ENCODE measurements at places on chromosomes 13 and 19.

GRCh38 chr19:28614634-28615545 lies 598.1 kb downstream of the UQCRFS1 start:
- DNase-seq, result no peak

DNA sequence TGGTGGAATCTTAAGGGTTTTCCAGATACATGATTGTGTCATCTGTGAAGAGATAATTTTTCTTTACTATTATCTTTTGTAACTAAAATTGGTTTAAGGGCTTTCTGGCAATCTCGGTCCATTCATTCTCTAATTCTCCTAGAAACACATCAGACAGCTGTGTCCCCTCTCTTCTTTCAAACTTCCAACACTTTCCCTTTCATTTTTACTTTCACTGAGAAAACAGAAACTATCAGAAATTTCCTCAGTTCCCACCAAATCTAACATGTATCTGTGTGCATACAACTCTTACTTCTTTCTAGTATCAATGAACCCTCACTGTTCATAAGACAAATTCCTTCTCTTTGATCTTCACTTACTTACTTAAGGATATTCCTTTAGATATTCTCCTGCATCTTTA lies 40.2 kb downstream of the KCNRG start:
- DNase-seq, result no peak

GRCh38 chr13:50474088-50474662 lies 369.3 kb downstream of the DLEU7 start:
- no peak for DNase-seq

- DNase-seq, result no peak
These were observed 40.8 kb upstream of the IGSF23 start for GRCh38 chr19:44572581-44572900.

- no peak for DNase-seq
These were observed 63.9 kb upstream of the SLC10A2 start for GRCh38 chr13:103130146-103130545.

DNA sequence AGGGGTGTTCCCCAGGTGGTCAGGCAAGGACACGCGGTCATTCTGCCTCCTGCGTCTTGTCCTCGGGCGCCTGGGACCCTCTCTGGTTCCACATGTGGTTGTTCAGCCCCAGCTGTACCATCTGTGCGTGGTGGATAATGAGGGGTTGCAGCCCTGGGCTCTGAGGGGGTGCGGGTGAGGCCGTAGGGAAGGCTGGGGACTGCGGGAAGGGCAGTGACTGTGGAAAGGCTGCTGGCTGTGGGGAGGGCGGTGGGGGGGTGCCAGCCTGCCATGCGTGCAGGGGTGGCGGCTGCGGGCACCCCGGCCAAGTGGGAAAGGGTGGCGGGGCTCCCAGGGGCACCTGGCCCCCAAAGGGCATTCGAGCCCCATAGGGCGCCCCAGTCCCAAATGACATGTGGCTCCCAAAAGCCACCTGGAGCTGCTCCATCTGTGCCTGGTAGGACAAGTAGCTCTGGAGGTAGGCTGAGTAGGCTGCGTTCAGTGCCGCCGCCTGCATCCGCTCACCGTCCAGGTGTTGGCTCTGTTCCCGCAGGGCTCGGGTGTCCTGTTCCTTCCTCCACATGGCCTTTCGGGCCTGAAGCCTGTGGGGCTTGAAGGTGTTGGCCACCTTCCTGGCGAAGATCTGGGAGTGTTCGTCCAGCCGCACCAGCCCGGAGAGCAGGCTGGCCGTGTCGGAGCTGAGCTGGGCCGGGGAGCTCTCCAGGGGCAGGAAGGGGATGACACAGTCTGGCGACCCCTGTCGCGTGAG lies 15.1 kb downstream of the TICAM1 start:
- no peak for DNase-seq

- DNase-seq, result no peak
These were observed 873.8 kb downstream of the GPC5 start for GRCh38 chr13:92272177-92272576.

- peak; percentile 34 for DNase-seq
These were observed 9.6 kb downstream of the CAPN12 start for GRCh38 chr19:38734426-38735256.

DNA sequence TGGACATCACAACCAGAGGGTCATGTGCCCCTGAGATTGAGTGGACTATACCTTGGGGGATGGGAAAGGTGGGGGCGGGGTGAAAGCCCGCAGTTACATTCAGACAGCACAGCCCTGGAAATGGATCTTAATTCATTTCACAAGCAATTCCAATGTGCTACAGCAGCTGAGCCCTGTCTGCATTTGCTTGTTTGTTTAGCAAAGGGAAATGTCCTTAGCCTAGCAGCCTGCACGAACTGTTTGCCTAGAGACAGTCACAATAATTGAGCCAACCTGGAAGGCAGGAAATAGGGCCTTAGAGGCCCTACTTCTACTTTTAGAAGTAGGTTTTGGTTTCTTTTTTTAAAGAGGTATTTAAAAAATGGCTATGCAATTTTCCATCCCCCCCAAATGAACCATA lies 177.3 kb upstream of the KL start:
- DNase-seq, result no peak

DNA sequence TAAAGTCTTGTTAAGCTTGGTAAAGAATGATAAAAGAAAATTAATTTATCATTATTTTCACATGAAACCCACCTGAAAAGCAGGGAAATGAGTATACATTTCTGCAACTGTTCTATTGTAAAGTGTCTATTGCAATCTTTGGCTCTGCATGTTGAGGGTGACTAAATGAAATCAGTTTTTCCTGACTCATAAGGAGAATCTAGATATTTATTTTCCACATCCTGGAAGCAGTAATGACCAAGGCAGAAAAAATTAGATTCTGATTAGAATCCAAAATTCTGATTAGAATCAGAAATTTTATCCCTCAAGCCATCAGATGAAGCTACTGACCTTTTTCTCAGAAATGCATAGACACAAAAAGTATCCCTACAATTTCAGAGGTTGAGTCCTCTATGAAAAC lies 178.4 kb downstream of the MYO16 start:
- DNase-seq, result peak; percentile 11

DNA sequence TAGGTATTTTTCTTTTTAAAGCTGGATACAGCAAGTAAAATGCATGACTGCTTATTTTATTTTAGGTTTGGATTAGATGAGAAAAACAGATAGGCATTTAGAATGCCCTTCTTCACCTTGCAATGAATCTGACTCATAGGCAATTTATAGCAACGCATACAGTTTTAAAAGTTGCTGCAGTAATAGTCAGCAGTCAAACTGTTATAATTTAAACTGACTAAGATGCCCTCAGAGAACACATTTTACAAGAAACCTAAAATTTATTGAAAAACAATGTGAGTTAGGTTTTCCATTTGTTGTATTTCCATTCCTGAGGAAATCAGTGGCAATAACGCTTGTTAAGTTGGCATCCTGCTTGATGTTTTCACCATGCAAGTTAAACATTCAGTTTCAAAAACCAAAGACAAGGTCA lies 1128.2 kb upstream of the PCDH9 start:
- DNase-seq, result peak; percentile 5

DNA sequence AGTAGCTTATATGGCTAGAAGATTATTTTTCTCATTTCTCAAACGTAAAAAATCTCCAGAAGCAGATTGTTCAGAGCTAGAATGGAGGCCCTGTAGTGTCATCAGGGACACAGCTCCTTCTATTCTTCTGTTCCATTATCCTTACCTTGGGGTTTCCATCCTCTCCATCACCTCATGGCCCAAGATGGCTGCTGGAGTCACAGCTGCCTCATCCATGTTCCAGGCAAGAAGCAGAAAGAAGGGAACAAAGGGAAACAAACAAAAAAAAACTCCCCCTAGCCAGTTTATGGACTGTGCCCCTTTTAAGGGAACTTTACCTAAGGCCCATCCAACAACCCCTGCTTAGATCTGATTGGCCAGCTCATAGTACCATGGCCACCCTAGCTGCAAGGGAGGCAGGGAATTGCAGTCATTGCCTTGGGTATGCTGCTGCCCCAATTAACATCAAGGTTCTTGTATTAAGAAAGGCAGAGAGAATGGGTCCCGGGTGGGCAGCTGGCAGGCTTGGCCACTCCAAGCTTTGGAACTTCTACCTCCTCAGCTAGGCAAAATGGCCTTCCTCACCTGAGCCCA lies 15.7 kb downstream of the CEACAM16 start:
- DNase-seq, result no peak

DNA sequence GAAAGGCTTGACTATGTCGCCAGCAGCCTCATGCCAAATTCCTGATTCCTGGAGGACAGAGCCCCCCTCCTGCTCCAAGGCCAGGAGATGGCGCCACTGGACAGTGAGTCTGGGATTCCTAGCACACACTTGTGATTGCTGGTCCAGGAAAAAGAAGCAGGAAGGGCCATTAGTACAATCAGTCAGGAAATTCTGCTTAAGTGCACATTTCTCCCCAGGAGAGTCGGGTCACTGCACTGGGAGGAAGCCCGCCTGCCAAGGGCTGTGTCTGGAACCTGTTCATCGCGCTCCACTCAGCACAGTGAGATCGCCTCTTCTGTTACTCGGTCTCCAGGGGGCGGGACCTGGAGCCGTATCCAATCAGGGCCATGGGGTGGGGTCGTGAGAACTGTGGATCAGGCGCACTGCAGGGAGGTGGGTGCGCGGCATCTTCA lies 65.1 kb downstream of the ZNF823 start:
- peak; percentile 44 for DNase-seq

- DNase-seq, result no peak
These were observed 14.0 kb downstream of the SYMPK start for GRCh38 chr19:45848922-45849321.

GRCh38 chr19:29662278-29662603 lies 3.0 kb upstream of the PLEKHF1 start:
- DNase-seq, result no peak

DNA sequence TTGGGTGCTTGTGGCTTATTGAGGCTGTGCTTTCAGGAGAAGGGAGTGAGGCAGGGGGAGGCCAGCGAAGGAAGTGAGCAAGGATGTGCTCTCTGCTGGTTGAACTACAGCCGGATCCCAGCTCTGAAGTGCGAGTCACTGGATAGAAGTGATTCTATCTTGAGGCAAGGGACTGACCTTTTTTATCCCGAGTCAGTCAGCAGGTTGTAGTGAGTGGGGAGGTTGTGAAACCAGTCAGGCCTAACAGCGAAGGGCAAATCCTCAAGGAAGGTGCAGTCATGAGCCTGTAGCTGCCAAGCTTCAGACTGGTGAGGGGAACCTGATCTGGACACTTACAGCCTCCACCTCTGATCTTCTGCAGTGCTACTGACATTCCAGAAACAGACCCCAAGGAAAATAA lies 18.6 kb downstream of the SCEL start:
- DNase-seq, result no peak

- DNase-seq, result no peak
These were observed 708.2 kb downstream of the EFNB2 start for GRCh38 chr13:105827111-105827809.

- DNase-seq, result no peak
These were observed 44.4 kb downstream of the TSHZ3 start for GRCh38 chr19:31304831-31305312.

GRCh38 chr19:2528675-2529101 lies 52.8 kb downstream of the GADD45B start:
- DNase-seq, result no peak

DNA sequence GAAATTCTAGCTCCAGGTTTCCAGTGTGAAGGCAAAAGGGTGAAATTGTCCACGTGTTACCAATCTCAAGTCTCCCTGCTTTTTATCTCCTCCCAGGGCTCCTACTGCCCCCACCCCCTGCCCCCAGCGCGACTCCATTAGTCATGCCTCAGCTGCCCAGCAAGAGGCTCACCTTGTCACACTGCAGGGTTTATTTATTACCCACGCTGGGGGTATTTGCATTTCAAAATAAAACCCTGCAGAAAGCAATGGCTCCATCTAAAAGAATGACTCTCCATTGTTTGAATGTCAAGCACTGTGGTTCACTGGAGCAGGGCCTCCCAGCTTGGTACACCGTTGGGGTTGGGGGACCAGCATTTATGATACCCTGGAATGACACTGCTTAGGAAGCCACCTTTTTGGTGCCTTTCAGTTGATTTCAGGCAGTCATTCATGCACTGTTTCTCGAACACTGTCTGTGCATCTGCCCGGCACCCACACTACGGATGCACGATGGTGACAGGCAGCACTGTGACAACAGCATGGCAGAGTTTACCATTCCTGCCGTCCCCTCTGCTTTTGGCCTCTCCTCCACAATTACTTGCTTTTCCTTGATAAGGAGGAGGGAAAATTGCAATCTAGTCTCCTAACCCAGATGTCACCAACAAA lies 9.9 kb upstream of the POP4 start:
- DNase-seq, result no peak

GRCh38 chr19:55166530-55167268 lies at the start of gene DNAAF3:
TSS of gene DNAAF3 (minus strand) at chr19:55166613. CDS start at chr19:55166413, 200 bp downstream.
- peak; percentile 98 for DNase-seq

DNA sequence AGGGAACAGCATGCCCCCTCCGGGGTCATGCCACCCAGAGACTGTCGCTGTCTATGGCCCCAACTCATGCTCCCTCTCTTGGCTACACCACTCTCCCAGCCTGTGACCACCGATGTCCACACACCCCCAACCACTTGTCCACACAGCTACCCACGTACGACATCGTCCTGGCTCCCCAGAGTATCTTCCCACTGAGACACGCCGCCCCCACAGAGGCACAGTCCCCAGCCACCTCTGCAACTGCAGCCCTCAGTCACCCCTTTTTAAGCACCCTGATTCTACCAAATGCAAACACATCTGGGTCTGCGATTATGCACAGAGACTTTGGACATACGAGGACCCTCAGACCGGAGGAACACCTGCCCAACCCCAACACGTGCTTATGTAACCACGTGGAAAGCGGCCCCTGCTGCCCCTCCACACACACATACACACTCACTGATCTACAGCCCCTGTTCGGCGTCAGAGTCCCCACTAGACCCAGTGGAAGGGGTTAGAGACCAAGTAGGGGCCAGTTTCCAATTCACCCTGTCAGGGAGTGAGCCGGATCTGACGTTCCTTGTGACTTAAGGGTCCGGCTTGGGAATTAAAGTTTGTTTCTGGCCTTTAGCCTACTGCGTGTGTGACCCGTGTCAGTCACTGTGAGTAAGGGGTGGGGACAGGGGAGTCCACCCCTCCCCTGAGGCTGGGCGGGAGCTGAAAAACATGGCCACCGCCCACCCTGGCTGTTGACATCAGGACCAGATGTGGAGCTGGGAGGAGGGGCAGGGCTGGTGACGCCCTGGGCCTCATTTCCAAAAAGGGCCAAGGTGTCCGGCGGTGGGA lies 11.9 kb upstream of the AXL start:
- no peak for DNase-seq

DNA sequence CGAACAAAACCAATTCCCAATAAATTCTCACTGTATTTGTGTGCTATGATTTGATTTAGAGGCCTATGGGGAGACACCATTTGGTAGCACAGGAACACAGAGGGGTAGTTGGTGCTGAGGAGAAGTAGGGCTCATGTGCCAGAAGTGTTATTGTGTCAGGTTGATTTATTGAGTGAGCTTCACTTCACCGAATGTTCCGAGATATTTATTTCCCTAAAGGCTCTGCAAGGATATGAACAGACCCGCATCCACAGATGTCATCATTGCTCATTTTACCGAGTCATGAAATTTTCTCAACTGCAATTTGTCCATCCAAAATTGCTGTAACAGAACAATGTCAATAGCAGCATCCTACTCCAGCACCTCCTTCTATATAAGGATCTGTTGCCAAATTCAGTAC lies 69.5 kb downstream of the DACH1 start:
- DNase-seq, result no peak

- no peak for DNase-seq
These were observed 10.3 kb downstream of the CEBPG start for GRCh38 chr19:33383720-33384292.

GRCh38 chr13:46662690-46663089 lies 109.7 kb downstream of the LRCH1 start:
- no peak for DNase-seq

All from fibroblast of upper back skin (primary cell).